ENCODE measurements at places on chromosomes 4 and X. TPM values are rescaled to one million over a fixed set of nuclear protein-coding genes. Genes with fewer than 3 reads are reported as not detected.

The ADH7 gene
- not detected for total RNA-seq

The HPGD gene
- 9.3 TPM for total RNA-seq

The TRMT2B gene
- 28.0 TPM for total RNA-seq

The H2BW1 gene
- total RNA-seq = not detected
